ENCODE measurements at places on chromosomes 7 and 10.
A peak's percentile ranks its signal among the peaks of the same experiment; 100 is the strongest.

DNA sequence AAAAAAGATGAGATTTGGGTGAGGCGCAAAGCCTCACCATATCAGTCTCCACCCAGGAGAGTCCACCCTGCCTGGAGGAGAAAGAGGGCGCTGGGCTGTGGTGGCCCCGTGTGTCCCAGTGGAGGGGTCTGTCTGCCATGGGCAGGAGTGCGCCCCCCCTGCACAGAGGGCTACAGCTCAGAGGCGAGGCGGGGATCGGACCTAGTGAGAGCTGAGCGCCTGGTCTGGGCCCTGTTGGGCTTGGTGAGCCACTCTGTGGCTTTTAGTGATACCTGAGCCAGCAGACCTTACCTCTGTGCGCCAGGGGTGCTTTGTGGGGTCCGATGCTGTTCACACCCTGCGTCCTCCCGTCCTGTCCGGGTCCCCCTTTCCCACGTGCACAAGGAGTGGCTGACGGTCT lies 25.9 kb upstream of the GNA12 start:
- DNase-seq = no peak

GRCh38 chr7:100166317-100166940 lies 2.0 kb downstream of the GAL3ST4 start:
- DNase-seq = no peak

GRCh38 chr7:17654940-17655339 lies 285.4 kb downstream of the SNX13 start:
- no peak for DNase-seq

DNA sequence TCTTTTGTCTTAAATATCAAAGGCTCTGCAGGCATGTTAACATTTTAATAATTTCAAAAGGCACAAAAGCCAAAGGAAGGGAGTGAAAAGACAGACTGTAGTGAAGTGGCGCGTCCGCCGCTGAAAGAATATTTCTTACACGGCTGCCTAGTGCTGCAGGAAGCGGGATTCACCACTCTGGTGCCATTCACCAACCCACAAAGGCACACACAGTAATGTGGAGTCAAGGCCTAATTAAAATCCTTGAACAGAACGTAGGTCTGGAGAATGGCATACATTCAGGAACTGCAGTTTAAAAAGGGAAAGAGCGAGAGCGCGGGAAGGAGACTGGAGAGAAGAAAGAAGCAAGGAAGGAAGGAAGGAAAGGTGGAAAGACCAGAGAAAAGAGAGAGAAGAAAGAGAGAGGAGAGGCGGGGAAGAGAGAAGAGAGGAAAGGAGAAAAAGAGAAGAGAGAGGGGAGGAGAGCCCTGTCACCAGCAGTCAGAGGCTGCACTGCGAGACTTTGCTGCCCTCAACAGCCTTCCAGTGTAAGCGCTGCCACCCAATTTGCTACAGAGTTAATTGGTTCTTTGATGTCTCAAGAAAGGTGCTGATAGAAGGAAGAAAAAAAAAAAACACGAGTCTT lies 554.0 kb downstream of the MDFIC start:
- no peak for DNase-seq

- DNase-seq = no peak
These were observed 8.9 kb upstream of the NANOS1 start for GRCh38 chr10:119020627-119020946.

- DNase-seq = no peak
These were observed 155.7 kb downstream of the EBF3 start for GRCh38 chr10:129808092-129808983.

GRCh38 chr10:111598433-111599059 lies 521.7 kb downstream of the ADRA2A start:
- no peak for DNase-seq

DNA sequence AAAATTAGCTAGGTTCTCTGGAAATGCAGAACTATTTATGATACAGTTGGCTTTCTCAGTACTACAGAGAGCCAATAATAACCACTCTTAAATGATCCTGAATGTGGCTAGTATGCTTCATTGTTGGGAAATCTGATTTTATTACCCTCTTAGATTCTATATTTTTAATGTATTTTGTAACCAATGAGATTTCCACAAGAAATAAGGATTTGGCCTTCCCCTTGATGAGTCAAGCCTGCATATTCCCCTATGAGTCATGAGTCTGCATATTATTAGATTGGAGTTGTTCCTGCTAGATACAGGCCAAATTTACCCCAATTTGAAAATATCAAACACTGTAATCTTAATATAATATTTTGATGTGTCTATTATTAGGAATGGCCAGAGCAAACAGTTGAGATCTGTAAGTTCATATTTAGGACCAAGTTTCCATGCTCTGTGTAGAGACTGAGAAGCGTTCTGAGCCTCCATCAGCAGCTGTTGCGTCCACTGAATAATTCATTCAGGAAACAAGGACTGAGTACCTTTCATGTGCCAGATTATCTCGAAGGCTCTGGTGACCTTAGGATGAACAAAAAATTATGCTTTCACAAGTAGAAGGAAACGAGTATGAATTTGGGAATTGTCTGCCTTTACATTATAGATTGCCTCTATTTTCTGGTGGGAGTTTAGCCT lies 793.4 kb downstream of the NRG3 start:
- DNase-seq = no peak

- peak; percentile 5 for DNase-seq
These were observed 15.5 kb upstream of the CRTAC1 start for GRCh38 chr10:98045785-98046389.

DNA sequence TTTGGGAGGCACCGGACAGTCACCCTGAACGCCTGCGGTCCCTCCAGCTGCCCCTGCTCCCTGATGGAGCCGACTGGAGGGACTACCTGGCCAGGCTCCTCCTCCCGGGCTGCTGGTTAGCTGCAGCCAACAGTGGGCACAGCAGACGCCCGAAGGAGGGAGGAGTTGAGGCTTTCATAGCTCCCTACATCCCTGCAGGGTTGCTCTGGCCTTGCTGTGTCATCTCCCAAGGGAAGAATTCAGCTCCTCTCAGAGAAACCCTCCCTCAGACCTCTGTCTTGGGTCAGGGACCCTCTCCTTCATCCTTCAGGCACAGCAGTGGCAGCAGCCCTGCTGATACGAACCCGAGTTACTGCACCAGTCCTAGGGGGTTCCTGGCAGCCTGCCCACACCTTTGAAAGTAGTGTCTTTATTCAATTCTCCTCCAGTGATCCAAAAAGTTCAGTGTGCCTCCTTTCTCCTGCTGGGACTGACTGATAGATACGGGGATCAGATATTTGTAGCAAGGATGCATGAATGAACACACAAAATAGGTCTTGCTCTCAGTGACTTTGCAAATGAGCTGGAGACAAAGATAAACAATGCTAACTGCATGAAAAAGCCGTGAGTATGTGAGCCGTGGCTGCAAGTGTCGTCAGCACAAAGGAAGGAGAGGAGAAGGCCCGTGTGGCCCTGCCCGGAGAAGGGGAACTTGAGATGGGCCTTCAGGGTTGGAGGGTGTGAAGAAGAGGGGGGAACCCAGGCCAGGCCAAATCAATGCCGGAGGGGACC lies 136.6 kb downstream of the PRKAG2 start:
- DNase-seq = no peak

- DNase-seq = no peak
These were observed 1.3 kb downstream of the NRCAM start for GRCh38 chr7:108454674-108455550.

DNA sequence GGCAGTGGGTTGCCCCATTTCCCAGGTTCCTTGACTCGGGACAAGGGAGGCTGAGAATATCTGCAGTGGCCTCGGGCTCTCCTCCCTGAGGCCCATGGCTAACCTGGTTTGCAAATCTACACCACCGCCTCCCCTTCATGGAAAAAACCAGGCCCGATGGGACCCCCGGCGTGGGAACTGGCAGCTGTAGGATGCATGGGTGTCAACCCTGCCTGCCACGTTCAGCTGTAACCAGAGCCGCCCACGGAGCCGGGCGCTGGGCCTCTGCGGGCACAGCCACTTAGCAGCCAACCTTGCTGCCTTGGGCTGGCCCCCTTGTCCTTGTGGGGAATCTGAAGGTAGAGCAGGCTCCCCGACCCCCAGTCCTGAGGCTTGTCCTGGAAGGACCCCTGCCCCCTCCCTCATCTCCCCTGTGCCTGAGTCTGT lies 1.6 kb downstream of the PWWP2B start:
- DNase-seq = no peak

DNA sequence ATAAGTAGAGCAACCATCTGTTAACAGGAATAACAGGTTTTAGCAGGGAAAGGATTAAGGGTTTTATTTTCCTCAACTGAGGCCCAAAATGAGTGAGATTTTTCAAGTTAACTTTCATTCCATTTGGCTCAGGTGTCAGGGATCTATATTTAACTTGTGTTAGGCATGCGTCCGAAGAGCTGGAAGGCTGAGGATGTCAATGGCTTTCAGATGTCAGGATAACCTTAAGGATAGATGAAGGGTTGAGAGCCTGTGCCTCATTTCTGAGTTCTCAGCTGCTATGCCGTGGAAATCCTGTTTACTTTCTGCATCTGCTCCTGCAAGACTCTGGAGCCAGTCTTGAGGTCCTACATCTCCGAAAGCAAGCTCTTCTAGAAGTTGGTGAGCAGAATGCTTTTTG lies 36.4 kb upstream of the CD36 start:
- DNase-seq = no peak

Measured in bone marrow (tissue), 2 donors.